Cardiac muscle cell (in vitro differentiated cells and primary cell): ENCODE measurements at places on chromosomes 2 and 18. TPM values are rescaled to one million over a fixed set of nuclear protein-coding genes. Genes with fewer than 3 reads are reported as not detected.

Gene MOB1A
- total RNA-seq = 43.3 and 60.4 TPM in 2 replicates

- H3K36me3 ChIP-seq = no peaks in the 10 kb centered on the region
- peak overlapping the region; percentile 74 for H3K27ac ChIP-seq
- peaks cover 33% of the 10 kb centered on the region for H3K4me1 ChIP-seq
- peak overlapping the region; percentile 100 for H3K4me3 ChIP-seq
- H3K27me3 ChIP-seq = no peaks in the 10 kb centered on the region
Measured at GRCh38 chr2:175004730-175004979, 526 bp downstream of the CHN1 start.

Gene CD226
- 0.21 and 0.71 TPM in 2 replicates for total RNA-seq

GRCh38 chr2:217935235-217935879 lies 67.4 kb downstream of the TNS1 start:
- H3K4me3 ChIP-seq = no peak overlapping the region
- peaks cover 44% of the 10 kb centered on the region for H3K4me1 ChIP-seq
- DNase-seq = no peak
- peak overlapping the region; percentile 76 for H3K27ac ChIP-seq
- H3K36me3 ChIP-seq = no peaks in the 10 kb centered on the region

- no peaks in the 10 kb centered on the region for H3K27me3 ChIP-seq
- H3K36me3 ChIP-seq = no peaks in the 10 kb centered on the region
- H3K4me1 ChIP-seq = no peaks in the 10 kb centered on the region
- no peak overlapping the region for H3K27ac ChIP-seq
- DNase-seq = peak; percentile 65
Measured at GRCh38 chr2:175282300-175282699, 100.8 kb upstream of the ATP5MC3 start.

GRCh38 chr2:157056200-157056676 lies 201.3 kb upstream of the GALNT5 start:
- H3K27me3 ChIP-seq = no peaks in the 10 kb centered on the region
- H3K4me1 ChIP-seq = no peaks in the 10 kb centered on the region
- DNase-seq = peak; percentile 79
- no peak overlapping the region for H3K4me3 ChIP-seq
- no peaks in the 10 kb centered on the region for H3K36me3 ChIP-seq

GRCh38 chr18:27235218-27235870 lies 50.2 kb upstream of the CHST9 start:
- H3K27me3 ChIP-seq = no peaks in the 10 kb centered on the region
- no peaks in the 10 kb centered on the region for H3K4me1 ChIP-seq
- H3K27ac ChIP-seq = no peak overlapping the region
- no peak for DNase-seq
- no peak overlapping the region for H3K4me3 ChIP-seq
- H3K36me3 ChIP-seq = no peaks in the 10 kb centered on the region

Gene CIDEA
- total RNA-seq = not detected in 2 replicates

DNA sequence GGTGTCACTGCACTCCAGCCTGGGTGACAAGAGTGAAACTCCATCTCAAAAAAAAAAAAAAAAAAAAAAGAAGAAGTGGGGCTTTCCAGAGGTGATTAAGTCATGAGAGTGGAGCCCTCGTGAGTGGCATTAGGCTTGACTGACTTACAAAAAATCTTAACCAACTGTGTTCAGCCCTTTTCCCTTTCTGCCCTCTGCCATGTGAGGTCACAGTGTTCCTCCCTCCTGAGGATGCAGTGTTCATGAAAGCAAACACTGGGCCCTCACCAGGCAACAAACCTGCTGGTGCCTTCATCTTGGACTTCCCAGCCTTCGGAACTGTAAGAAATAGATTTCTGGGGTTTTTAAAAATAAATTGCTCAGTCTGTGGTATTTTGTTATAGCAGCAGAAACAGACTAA lies 37.0 kb upstream of the METTL21A start:
- no peaks in the 10 kb centered on the region for H3K4me1 ChIP-seq
- no peak for DNase-seq
- H3K36me3 ChIP-seq = no peaks in the 10 kb centered on the region
- no peaks in the 10 kb centered on the region for H3K27me3 ChIP-seq
- H3K27ac ChIP-seq = no peak overlapping the region

GRCh38 chr2:241762933-241763369 lies 13.7 kb upstream of the GAL3ST2 start:
- peaks cover 19% of the 10 kb centered on the region for H3K4me1 ChIP-seq
- H3K4me3 ChIP-seq = no peak overlapping the region
- H3K36me3 ChIP-seq = no peaks in the 10 kb centered on the region
- H3K27me3 ChIP-seq = no peaks in the 10 kb centered on the region

GRCh38 chr18:22102953-22103646 lies 66.3 kb upstream of the GATA6 start:
- no peak overlapping the region for H3K4me3 ChIP-seq
- peaks cover 19% of the 10 kb centered on the region for H3K4me1 ChIP-seq
- peak overlapping the region; percentile 2 for H3K27ac ChIP-seq
- DNase-seq = no peak

DNA sequence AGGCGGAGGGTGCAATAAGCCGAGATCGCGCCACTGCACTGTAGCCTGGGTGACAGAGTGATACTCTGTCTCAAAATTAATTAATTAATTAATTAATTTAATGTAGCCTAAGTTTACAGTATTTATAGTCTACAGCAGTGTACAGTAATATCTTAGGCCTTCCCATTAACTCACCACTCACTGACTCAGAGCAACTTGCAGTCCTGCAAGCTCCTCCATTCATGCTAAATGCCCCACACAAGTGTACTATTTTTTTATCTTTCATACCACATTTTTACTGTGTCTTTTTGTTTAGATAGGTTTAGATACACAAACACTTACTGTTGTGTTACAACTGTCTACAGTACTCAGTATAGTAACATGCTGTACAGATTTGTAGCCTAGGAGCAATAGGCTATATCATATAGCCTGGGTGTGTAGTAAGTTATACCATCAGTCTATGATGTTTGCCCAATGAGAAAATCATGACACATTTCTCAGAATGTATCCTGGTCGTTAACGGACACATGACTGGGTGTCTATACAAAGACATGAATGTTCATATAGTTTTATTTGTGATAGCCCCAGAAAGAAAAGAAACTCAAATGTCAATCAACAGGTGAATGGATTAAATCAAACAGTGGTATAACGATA lies 15.8 kb upstream of the RNU2-63P start:
- no peak overlapping the region for H3K27ac ChIP-seq
- H3K36me3 ChIP-seq = peaks cover 38% of the 10 kb centered on the region
- H3K4me3 ChIP-seq = no peak overlapping the region
- no peaks in the 10 kb centered on the region for H3K27me3 ChIP-seq
- H3K4me1 ChIP-seq = no peaks in the 10 kb centered on the region

DNA sequence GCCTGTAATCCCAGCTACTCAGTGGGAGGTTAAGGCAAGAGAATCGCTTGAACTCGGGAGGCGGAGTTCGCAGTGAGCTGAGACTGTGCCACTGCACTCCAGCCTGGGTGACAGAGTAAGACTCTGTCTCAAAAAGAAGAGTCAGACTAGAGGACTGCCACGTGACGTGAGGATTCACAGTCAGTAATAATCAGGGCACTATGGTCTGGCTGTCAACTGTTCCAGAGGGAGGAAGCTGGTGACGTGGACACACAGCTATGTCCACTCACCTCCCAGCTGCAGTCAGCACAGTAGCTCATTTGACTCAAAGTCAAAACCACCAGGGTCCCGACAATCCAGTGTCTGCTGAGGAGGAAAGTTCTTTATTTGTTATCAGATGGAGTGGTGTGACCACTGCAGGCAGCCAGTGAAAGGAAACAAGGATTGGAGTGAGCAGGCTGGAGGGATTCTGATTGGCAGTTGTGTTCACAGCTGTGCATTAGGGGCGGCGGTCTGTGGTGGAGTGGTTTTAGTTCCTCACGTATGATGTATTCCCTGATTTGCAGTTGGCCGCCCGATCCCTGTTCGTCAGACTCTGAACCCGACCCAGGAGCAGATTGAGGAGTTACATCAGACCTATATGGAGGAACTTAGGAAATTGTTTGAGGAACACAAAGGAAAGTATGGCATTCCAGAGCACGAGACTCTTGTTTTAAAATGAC lies 37.9 kb downstream of the MOGAT1 start:
- peak; percentile 99 for DNase-seq
- H3K4me1 ChIP-seq = peaks cover 8% of the 10 kb centered on the region
- H3K27ac ChIP-seq = peak overlapping the region; percentile 58
- H3K36me3 ChIP-seq = no peaks in the 10 kb centered on the region
- H3K27me3 ChIP-seq = no peaks in the 10 kb centered on the region
- no peak overlapping the region for H3K4me3 ChIP-seq
